ENCODE measurements at places on chromosomes 1 and 21.

- DNase-seq: no peak
Observed at GRCh38 chr1:235640580-235640979, 9.0 kb downstream of the GNG4 start.

- no peak for DNase-seq
Observed at GRCh38 chr1:177424744-177425143, 254.0 kb downstream of the BRINP2 start.

- DNase-seq: no peak
Observed at GRCh38 chr1:90434460-90434859, 282.6 kb downstream of the BARHL2 start.

DNA sequence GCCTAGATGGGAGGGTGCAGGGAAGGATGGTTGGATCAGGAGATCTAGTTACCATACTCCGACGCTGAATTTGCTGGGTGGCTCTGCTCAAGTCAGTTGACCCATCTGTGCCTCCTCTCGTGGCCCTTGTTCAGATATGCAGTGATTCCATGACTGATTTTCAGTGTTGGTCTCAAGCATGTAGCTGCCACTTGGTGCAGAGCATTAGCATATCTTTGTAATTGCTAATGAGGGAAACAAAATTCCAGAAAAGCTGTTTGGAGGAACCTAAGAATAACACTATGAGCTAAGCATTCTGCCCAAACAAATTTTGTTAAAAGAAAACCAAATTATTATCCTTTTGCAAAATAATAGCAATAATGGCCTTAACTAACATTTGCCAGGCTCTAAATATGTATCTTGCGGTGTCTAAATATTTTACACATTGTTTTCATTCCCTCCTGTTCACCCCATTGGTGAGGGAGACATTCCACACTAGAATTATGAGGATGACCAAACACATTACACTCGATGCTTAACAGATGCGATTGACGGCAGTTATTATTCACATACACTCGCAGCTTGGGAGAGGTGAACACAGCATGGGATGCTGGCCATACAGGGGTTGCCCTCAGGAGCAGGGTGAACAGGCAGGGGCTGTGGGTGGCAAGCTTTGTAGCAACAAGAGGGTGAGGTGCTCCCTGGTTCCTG, 69.1 kb downstream of the KCNJ15 start:
- no peak for DNase-seq

GRCh38 chr1:88265606-88266005, 418.5 kb upstream of the PKN2 start:
- no peak for DNase-seq

All from T follicular helper cell (primary cell).